ENCODE measurements at places on chromosomes 6 and 20. TPM values are rescaled to one million over a fixed set of nuclear protein-coding genes. Genes with fewer than 3 reads are reported as not detected.

GRCh38 chr20:17943343-17943742, 25.3 kb downstream of the SNX5 start:
- no peak for DNase-seq

IL17F gene
- polyA plus RNA-seq, result not detected

- DNase-seq, result no peak
These were observed 75.1 kb upstream of the PTPRK start for GRCh38 chr6:128595544-128595943.

DSP gene
- 11.0 TPM for polyA plus RNA-seq

HRH3 gene
- not detected for polyA plus RNA-seq

C6orf15 gene
- not detected for polyA plus RNA-seq

MEI4 gene
- polyA plus RNA-seq, result not detected

FOXA2 gene
- polyA plus RNA-seq, result not detected

GRCh38 chr6:33317419-33317668, 200 bp downstream of the ZBTB22 start:
- DNase-seq, result no peak

DNA sequence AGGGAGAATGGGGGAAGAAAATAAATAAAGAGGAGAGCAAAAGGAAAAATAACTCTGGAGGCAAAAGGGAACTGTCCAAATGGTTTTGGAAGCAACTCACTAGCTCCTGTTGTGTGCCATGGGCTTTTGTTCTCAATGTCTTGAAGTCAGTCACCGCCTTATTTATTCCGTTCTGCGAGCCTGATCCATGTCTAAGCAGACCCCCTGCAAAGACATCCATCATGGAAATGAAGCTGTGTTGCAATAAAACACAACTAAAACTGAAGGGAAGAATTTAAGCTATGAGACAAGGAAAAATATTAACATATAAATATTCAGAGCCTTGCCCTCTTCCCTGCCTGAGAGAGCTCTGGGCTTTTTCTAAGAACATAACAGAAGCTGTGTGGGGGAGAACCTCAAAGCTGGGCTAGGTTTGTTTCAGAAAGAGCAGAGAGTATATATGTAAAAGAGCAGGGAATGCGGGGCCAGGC, 373.2 kb upstream of the CNR1 start:
- DNase-seq, result no peak

DNA sequence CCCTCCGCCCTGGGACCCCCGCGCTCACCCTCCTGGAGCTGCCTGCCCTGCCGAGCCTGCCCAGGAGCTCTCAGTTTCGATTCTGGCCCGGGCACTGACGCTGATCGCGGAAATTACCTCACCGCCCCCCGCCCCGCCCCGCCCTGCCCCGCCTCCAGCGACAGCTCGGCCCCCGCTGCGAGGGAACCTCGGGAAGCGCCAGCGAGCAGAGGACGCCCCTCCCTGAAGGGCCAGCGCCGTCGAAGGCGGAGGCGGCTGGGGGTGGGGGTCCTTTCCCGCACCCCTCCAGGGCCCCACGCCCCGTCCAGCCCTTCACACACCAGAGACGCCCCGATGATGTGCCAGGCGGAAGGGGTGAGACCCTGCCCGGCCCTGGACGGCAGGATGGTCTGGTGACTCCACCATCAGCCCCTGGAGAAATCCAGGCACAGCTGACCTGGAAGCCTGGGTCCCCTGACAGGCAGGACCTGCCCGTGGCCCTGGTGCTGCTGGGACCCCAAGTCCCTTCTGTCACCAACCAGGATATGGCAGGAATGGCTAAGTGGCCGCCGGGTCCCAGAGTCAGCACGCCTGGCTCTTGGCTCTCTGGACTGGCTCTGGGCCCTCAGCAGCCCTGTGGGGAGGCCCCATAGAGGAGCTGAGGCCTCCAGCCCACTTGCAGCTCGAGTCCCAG, at the start of gene HELZ2:
Gene HELZ2, minus strand, starts transcription at position 84 of the 673 bp plus-strand sequence. CDS start 1,854 bp downstream, outside the sequence.
- DNase-seq, result no peak

PI3 gene
- not detected for polyA plus RNA-seq

- no peak for DNase-seq
These were observed 42.4 kb upstream of the MLN start for GRCh38 chr6:33846226-33846625.

KIAA0408 gene
- polyA plus RNA-seq, result 1.6 TPM

DNA sequence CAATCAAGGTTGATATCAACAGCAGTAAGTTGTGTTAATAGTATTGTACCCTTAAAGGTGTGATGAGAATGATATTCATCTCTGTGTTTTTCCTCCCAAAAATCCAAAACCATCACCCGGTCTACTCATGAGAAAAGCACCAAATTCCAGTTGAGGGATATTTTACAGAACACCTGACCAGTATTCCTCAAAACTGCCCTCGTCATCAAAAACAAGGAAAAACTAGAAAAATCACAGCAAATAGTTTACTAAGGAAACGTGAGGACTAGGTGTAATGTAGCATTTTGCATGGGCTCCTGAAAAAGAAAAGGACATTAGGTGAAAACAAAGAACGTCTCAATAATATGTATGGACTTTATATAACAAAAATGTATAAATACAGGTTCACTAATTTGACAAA, 394.4 kb upstream of the NRSN1 start:
- DNase-seq, result no peak

DNA sequence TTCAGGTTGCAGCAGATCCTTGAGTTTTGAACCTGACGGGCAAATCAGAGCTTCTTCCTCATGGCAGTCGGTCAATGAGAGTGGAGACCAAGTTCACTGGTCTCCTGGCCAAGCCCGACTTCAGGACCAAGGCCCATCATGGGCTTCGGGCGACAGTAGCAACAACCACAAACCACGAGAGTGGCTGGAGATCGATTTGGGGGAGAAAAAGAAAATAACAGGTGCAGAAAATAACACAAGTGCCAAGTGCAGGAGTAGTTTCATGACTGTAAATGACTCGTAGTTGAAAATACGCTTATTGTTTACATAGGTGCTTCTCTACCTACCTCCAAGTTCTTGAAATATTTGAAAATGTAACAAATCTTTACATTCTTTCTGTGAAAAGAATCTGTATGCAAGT, 56.1 kb downstream of the DCBLD1 start:
- DNase-seq, result no peak

- no peak for DNase-seq
These were observed 50.3 kb downstream of the OLIG3 start for GRCh38 chr6:137443901-137444300.

DNA sequence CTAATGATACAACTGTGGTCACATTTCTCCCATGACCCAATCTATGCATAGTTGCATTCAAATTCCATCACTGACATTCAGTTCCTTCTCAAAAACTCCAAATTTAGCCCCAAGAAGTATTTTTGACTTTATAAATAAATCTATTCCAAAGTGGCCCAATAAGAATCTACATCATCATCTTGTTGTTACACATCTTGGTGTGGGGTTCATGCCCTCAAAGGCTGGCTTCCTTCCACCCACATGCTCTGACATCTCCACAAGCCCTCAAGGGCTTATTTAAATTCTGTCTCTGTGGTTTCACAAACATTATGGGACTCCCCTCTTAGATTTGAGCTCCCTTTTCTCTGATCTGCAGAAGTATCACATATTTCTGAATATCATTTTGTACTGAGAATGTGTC, 585.3 kb upstream of the BTBD3 start:
- DNase-seq, result no peak

MLIP gene
- polyA plus RNA-seq, result not detected

DNA sequence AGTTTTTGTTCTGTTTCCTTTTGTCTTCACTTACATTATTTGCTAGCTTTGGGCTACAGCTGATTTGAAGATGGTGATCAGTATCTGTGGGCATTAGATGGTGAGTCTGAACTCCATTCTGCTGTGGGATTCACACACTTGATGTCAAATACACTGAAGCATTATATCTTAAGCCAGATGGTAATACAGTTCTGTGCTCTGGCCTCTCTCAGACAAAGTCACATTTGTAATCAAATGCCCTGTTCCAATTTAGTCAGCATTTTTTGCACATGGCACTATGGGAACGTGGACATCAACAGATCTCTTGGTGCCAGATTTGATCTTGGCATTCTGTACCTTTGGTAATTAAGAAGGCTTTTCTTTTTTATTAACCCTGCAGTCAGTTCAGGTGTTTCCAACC, 56.0 kb downstream of the SASH1 start:
- no peak for DNase-seq

POM121L2 gene
- not detected for polyA plus RNA-seq

ZSCAN23 gene
- 2.3 TPM for polyA plus RNA-seq

GRCh38 chr6:22807818-22808217, 238.5 kb downstream of the HDGFL1 start:
- DNase-seq, result no peak

DNA sequence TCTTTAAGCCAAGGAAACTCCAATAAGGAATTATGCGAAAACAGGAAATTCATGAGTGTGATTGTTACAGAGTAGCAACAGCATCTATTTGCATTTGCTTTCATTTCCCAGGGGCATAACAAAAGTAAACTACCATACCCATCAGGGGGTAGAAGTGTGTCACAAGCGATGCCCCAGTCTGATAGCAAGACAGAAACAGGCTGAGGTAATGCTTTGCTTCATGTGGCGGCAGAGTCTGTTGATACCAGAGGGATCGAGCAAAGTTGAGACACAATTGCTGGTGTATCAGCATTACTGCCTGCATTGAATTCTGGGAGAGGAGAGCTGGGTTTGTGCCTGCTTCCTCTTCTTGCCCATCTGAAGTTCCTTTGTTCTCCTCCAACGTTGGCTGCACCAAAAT, 51.2 kb upstream of the LYRM2 start:
- no peak for DNase-seq

DNA sequence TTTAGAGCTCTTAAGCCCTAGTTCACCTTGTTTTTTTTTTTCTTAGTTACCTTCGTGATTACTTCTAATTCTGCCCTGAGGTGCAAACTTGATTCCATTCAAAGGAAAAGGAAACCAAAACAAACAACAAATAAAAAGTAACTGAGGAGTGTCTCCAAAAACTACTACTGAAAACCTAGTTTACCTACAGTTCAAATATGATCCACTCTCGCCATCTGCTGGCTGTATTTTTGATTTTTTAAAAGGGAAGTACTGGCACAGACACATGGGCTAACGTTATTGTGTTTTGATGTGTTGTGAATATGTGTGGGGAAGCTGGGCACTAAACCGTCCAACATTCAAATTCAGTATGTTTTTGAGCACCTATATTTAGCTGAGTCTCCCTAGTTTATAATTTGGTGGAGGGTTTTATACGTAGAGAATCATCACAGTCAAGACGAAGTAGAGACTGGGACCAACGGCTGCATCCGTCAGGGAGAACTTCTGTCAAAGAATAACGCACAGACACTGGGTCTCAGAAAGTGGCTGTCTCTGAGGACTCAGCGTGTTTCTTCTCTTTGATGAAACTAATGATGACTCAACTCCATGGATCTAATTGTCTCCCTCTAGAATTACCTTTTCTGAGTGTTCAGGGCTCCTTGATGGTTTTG, 373.5 kb upstream of the BTBD3 start:
- peak; percentile 11 for DNase-seq

CCN2 gene
- 326 TPM for polyA plus RNA-seq

TRAM2 gene
- polyA plus RNA-seq, result 146 TPM

GRCh38 chr6:30598912-30599624, 18.0 kb downstream of the PPP1R10 start:
- no peak for DNase-seq

GRCh38 chr20:49657118-49657901, 56.4 kb downstream of the B4GALT5 start:
- peak; percentile 7 for DNase-seq

B3GALT4 gene
- polyA plus RNA-seq, result 4.0 TPM

DNA sequence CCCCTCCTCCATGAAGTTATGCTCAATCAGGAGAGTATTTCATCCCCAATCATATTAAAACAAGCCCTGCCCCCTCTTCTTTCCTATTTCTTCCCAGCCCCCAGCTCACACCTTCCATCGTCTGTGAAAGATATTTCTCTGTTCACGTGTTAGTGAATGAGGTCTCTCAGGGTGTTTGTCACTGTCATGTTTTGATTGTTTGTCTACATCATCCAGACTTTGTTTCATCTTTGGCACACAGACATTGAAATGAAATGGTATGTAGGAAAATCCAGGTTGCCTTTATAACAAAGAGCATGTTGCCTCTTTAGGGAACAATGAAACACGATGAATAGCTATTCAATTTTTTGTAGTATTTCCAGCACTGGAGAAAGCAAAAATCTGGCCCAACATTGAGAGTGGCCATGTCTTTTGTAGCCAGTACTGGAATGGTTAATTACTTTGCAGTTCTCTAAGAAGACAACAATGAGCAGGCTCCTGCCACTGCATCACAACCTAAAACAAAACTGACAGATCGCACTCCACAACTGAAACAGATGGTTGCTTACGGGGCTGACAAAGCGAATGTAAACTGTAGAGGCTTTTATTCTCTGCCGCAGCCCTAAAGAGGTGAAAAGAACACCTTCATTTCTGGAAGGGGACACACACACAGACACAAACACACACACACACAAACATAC, 543.6 kb upstream of the CITED2 start:
- DNase-seq, result no peak

DNA sequence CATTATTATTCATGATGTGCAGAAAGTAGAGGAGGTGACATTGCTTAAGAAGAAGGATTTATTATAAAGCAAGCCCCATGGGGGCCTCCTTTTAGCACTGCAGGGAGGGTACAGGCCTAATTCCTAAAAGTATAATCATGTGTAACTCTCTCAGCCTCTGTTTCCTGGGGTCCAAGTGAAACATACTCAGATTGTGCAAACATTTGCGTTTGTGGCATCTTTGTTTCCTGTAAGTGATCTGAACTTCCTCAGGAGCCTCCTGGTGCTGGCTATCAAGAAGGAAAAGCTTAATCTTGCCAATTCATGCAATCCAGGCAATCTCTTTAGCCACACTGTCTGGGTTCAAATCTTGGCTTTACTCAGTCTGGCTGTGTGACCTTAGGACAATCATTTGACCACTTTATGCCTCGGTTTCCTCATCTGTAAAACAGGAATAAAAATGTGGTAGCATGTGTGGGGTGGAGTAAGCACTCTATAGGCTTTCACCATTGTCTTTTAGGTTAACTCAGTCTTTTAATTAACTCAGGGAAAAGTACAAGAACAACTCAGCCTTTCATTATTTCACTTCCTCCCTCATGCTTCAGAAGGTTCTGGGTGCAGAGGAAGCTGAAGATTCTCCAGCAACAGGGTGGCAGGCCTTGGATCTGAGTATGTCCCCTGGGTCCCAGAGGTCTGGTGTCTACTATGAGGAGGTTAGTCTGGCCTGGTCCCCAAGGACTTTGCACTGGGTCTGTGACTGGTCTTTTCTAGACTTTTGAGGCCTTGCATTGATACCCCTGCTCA, 831 bp upstream of the SIRPB2 start:
- DNase-seq, result no peak

DNA sequence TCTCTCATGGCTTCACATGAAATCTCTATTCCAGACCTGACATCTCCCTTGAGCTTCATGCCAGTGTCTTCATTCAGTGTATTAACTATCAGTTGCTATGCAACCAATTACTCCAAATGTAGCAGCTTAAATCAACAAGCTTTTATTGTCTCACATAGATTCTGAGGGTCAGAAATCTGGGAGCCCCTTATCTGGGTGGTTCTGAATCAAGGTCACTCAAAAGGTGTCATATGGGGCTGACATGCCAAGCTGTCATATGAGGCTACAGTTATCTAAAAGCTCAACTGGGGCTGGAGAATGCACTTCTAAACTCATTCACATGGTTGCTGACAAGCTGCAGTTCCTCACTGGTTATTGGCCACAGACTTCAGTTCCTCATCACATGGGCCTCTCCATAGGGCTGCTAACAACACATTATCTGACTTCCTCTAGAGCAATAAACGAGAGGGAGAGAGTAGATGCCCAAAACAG, 7.3 kb upstream of the CGA start:
- no peak for DNase-seq

GRCh38 chr6:50824552-50824951, 5.9 kb downstream of the TFAP2B start:
- no peak for DNase-seq

GRCh38 chr6:107116328-107116892, 1.1 kb upstream of the BEND3 start:
- no peak for DNase-seq

GRCh38 chr6:90066697-90067096, 172.4 kb downstream of the GJA10 start:
- no peak for DNase-seq

Data from BJ (cell line).